ENCODE measurements at places on chromosomes 3 and 15.

- DNase-seq: no peak
Measured at GRCh38 chr3:193906849-193907410, 229.0 kb upstream of the HES1 start.

DNA sequence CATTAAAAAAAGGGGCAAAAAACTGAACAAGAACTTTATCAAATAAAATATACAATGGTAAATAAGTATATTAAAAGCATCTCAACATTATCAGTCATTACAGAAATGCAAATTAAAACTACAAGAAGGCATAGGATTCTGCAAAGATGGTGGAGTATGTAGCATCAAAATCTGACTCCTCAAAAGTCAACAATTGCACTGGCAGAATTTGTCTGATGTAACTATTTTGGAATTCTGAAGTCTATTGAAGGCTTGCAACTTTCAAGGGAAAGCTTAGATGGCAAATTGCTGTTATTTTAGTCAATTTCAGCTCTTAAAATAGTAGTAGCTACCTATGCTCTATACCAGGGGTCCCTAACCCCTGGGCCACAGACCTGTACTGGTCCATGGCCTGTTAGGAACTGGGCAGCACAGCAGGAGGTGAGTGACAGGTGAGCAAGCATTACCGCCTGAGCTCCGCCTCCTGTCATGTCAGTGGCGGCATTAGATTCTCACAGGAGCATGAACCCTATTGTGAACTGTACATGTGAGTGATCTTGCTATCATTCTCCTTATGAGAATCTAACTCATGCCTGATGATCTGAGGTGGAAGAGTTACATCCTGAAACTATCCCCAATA is 107.6 kb downstream of the TGFBR2 start:
- no peak for DNase-seq

DNA sequence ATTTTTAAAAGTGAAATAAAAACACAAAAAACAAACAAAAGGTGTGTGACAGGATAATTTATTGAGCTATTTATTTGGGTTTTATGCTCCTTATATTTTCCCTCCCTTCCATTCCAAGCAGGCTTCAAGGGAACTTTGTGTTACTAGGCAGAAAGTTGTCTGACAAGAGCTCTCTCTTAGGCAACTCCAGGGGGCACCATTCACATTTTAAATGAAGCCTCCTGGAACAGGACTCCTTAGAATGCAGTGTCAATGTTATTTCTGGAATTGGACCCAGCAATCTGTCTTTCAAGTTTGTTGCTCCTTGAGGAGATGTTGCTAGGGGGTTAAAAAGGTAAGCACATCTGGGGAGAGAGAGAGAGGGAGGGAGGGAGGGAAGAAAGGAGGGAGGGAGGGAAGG is 5.4 kb upstream of the RFX7 start:
- DNase-seq: no peak

DNA sequence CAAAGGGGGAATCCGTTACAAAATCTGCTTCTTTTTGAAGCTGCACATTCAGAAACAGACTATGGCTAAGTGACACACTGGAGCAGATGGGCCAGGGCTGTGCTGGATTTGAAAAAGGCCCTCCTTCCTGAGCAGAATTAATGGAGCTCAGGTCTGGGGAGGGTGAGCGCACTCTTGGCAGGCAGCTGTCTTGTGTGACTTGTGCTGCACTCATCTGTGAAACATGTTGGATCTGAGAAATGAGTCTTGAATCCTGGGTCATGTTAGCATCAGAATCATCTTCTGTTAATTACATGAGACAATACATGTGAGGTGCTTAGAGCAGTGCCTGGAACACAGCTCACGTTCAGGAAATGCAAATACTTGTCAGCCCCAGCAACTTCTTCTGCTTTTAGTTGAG is 219.6 kb downstream of the THSD4 start:
- no peak for DNase-seq

DNA sequence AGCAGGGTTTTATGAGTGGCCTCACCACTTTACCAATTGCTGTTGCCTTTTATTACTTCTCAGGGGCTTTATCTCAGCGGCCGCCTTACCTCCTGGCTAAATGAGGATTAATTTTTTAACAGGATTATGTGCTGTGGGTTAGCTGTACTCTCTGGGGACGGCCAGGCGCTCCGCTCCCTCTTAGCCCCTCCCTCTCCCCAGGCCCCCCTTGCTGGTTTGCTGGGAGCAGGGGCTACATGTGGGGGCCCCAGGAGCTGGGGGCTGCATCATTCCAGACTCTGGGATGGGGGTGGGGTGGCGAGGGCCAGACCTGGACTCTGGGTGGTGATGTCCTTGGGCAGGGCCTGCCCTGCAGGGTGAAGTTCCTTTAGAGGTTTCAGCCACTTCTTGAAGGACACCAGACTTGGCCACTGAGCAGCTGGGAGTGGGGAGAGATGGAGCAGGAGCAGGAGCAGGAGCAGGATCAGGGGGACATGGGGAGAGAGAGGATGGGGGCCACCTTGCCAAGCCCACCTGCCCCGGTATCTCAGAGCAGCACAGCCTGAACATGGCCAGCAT is 196.1 kb downstream of the GOLGA6L6 start:
- DNase-seq: no peak

- no peak for DNase-seq
Measured at GRCh38 chr3:154598166-154598565, 168.2 kb upstream of the GPR149 start.
